ENCODE measurements at places on chromosomes 2 and 18.

DNA sequence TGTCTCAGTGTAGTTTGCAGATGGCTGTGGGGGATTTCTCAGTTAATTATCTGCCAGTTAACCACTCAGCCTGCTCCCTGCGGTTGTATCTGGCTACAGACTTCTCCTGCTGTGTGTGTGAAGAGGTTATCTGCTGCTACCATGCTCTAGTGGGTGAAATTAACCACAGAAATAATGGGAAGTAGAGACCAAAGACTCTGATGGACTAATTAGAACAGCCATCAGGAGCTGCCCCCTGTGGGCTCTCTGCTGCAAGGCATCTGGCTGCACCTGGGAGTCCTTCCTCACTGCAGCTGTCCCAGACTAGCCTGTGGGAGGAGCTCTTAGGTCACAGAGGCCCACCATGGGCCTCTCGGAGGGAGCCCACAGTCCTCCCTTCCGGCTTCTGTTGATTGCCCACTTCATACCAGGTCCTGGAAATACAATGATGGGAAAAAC is 66.6 kb downstream of the CTIF start:
- DNase-seq = peak; percentile 80

GRCh38 chr2:157192445-157193423 is 64.8 kb upstream of the GALNT5 start:
- DNase-seq = no peak

DNA sequence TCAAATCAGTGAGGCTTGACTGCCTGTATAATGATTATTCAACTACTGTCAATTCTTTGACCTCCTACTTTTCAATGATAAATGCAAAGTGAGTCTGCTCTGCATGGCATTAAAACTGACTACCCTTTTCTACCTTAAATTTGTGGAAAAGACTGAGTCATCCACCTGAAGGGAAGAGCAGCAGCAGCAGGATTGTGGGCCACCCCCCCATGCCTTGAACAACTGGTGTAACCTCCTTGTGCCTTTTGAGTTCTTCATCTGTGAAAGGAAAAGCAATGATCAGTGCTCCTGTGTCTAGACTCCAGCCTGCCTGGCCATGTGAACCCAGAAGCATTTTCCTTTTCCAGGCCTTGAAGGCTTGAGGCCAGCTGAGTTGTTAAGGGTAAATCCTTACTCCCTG is 102.9 kb downstream of the OSR1 start:
- DNase-seq = no peak

- no peak for DNase-seq
Observed at GRCh38 chr2:104793966-104794365, 59.9 kb upstream of the POU3F3 start.

GRCh38 chr18:23945416-23946079 is 69.0 kb upstream of the TTC39C start:
- no peak for DNase-seq

GRCh38 chr2:106065268-106065982 is 128.7 kb downstream of the UXS1 start:
- no peak for DNase-seq

GRCh38 chr2:235521844-235522243 is 28.0 kb downstream of the AGAP1 start:
- DNase-seq = no peak

DNA sequence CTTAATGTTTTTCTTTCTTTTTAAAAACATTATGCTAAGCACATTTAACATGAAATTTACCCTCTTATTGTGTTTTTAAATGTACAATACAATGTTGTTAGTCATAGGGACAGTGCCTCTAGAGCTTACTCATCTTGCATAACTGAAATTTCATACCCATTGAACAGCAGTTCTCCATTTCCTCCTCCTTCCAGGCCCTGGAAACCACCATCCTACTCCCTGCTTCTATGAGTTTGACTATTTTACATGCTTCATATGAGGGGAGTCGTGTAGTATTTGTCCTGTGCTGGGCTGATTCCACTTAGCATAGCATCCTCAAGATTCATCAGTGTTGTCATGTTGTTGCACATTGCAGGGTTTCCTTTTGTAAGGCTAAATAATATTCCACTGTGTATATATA is 92.6 kb downstream of the SPATS2L start:
- no peak for DNase-seq

GRCh38 chr18:27491772-27492171 is 306.7 kb upstream of the CHST9 start:
- no peak for DNase-seq

GRCh38 chr2:26395394-26395793 is 6.3 kb upstream of the DRC1 start:
- no peak for DNase-seq

GRCh38 chr2:60679036-60679780 is 76.9 kb upstream of the PAPOLG start:
- DNase-seq = no peak

GRCh38 chr2:182283512-182283911 is 143.3 kb downstream of the PDE1A start:
- DNase-seq = no peak

- DNase-seq = no peak
Observed at GRCh38 chr18:27415495-27415894, 230.4 kb upstream of the CHST9 start.

DNA sequence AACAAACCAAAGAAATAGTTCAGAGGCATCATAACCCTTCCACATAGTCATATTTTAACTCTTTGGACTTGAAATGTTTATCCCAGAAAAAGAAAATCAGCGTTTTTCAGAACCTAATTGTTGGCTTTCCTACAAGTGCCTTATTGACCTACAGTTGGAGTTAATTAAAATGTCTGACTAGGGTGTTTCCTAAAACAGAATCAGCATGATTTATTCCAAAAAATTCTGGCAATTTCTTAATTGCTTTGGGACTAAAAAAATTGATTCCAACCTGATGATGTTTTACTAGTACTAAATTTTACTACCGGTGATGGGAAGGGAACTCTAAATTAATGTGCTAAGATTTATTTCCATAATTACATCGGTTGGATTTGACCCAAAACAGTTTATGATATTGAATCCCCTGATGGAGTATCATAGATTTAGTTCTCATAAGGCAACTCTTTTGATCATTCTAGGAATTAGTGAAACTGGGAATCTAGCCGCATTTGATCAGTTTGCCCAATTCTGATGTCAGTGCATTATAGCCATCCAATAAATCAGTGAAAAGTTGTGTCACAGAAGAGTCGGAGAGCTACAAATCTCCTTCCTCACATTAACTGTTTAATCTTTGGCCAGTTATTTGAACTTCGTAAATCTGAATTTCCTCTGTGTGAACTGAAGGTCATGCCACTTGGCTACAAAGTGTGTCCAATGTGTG is 134.3 kb upstream of the DSEL start:
- DNase-seq = no peak

DNA sequence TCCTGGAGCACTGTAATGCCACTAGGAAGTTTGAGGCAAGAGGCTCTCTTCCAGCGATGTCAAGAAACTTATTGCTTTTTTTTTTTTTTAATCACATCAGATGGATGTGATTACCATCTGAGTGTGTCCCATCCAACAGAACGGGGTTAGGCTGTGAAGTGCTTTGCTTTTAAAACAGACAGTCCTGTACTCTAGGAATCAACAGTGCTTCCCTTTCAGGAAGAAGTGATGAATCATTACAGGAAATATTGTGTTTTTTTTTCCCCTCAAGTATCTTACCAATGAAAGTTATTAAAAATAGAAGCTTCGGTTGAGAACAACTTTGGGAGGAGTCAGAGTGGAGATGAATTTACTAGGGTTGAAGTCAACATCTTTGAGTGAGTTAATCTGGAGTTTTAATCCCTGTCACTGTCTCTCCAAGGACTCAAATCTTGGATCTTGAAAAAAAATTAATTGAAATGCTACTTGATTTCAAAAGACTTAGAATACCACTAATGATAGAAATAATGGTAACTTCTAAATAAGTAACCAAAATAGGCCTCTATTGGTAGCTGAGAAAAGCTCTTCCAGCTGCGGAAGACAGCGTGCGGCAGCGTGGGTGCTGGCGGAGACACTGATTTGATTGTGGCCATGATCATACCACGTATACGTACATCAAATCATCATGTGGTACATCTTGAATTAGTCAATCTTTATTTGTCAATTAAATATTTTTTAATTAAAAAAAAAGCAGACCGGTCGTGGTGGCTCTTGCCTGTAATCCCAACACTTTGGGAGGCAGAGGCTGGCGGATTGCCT is 45.5 kb downstream of the GATA6 start:
- DNase-seq = no peak

DNA sequence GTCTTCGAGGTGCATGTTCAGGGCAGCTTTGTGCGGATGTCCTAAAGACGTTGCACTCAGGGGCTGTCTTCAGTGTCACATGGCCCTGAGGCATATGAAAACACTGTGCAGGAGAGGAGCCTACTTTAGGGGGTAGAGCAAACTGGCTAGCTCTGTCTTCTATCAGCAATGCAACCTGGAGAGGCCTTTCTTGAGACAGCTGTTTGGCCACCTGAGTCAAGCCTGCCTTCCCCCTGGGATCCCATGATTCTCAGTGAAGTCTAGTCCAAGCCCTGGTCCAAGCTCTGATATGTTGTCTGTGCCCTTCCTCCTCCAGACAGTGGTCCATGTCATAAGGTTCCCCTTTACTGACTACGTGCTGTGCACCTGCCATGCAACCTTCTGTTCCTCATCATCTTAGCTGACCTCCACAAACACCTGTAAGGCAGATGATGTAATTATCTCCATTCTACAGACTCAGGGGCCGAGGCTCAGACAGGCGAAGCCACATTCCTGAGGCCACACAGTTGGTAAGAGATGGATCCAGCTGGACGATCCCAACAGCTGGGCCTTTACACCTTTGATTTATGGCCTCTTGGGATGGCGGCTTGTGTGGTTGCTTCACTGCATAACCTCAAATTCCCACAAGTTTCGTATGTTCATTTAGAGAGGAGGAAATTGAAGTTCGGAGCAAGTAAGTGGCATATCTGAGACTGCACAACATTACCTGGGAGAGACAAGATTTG is 109.9 kb downstream of the COPS8 start:
- no peak for DNase-seq

GRCh38 chr2:44997963-44998362 is 11.3 kb downstream of the SIX2 start:
- no peak for DNase-seq

DNA sequence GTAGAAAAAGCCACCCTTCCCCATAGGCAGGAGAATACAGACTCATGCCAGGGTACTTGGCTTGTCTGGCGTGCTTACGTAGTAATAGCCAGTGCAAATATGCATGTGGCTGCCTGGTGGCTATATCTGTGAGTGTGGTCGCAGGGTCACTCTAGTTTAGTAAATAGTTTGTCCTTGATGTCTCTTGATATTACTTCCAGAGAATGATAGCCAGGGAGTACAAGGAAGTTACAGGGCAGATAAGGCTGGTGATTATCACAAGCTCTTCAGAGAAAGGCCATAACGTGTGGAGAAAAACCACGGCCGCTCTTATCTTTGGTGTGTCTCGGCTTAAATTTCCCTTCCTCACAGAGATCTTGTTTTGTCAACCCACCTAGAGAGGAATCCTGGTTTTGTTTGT is 54.3 kb upstream of the SLC39A10 start:
- DNase-seq = no peak

DNA sequence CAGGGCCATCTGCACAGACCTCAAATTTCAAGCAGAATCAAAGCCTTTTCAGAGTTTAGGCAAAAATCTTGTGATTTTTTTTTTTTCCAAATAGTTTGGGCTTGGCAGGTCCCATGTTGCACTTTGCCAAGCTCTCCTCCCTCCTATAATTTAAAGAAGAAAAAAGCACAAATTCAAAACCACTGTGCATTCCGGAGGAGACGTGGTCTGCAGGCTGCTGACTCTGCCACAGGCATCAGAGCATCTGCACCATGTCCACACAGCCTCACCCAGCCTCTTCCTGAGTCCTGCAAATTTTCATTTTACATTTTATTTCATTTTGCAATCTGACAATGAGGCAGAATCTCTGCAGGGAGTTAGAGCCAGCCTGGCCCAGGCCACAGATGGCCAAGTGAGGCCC is 15.7 kb upstream of the GPC1 start:
- no peak for DNase-seq

DNA sequence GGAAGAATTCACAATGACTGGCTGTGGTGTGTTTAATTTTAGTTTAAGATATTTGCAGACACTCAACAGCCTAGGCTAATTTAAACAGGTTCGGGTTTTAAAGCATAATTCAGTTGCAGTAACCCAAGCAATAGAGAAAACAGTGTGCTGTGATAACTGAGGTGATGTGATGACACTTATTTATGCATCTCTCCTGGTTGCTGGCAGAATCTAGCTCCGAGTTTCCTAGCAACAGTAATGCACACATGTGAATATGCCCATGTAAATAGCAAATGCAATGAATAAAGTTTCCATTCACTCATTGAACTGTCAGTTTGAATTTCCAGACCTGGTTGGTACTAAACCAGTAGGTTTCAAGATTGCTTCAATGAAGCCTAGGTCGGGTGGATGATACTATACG is 426.5 kb downstream of the TMX3 start:
- DNase-seq = no peak
